ENCODE measurements at places on chromosomes 7 and 10.
A peak's percentile ranks its signal among the peaks of the same experiment; 100 is the strongest.

GRCh38 chr10:69411476-69411875 lies 5.2 kb downstream of the TACR2 start:
- no peak for DNase-seq

- DNase-seq, result no peak
Measured at GRCh38 chr7:67842571-67842970, 845.9 kb downstream of the TYW1 start.

GRCh38 chr10:114685456-114685855 lies 27.4 kb upstream of the ABLIM1 start:
- DNase-seq, result no peak

DNA sequence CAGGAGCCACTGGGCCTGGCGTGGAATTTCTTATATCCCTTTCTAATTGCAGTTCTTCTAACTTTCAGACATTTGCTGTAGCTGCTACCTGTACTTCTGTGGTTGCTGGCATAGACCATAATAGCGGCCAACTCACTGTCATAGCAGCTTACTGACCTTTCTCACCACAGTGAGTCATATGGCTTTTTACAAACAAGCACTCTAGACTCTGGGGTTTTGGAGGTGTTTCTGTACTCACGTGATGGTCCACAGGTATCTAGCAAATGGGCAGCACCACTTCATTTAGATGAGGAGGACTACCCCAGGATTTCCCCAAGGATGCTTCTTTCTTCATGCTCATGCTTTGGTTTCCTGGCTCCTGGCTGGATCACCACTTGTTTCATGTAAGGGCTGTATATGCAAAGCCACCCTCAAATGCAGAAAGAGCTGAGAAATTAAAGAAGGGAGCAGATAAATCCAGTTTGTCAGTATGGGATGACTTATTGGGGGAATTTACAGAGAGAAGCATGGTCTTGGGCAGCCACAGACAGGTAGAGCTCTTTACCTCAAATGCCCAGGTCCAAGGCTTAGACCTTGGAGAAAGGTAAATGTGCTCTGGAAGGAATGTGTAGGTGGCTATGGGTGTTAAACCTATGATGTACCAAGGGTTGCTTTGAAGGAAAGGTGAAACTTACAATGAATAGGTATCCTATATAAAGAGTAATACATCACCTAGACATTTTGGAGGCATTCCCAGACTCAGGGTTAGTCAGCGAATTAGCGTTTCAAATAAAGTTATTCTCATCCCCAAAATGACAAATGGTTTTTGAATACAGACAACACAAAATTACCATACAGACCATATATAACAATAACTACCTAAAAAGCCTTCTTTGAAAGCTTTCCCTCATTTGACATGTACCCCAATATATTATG lies 15.9 kb upstream of the SLC25A16 start:
- no peak for DNase-seq

GRCh38 chr10:36671607-36672006 lies 453.8 kb upstream of the ANKRD30A start:
- no peak for DNase-seq

DNA sequence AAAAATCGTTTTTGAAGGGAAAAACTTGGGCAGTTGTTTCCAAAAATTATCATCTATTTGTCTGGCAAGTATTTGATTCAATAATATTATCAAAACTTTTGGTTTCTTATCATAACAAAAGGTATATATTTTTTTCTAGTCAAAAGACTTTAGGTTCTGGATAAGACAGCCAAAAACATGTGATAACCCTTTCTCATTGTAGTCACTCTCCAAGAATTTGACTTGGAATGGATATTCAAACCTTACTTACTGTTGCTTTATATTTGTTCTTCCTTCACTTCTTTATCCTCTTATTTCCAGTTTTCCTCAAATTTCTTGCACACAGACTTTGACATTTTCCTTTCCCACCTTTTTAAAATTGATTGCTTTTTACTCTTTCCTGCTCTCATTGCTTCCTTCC lies 140.9 kb upstream of the FAM3C start:
- DNase-seq, result no peak

- DNase-seq, result peak; percentile 34
Measured at GRCh38 chr10:13099144-13099665, 758 bp upstream of the OPTN start.

GRCh38 chr10:52258799-52259425 lies 55.2 kb upstream of the DKK1 start:
- no peak for DNase-seq

- no peak for DNase-seq
Measured at GRCh38 chr10:122632031-122632430, 67.6 kb downstream of the C10orf120 start.

DNA sequence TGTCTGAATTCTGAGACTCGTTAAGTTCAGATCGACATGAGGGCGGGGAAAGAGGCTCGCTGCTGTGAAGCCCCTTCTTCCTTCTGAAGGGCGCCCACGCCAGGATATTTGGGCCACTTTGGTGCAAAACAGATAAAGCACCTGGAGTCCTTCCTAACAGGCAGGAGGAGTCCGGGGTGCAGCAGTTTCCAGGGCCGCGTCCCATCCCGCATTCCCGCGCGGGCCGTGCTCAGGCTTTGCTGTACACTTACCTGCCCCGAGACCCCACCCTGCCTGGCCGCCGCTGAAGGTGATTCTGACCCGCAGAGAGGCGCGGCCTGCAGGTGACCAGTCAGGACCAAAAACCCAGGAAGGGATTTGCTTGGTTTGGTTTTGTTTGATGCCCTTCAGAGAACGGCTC lies 454.6 kb downstream of the PTPRN2 start:
- no peak for DNase-seq

GRCh38 chr7:139614886-139615285 lies 91.4 kb downstream of the CLEC2L start:
- DNase-seq, result no peak

DNA sequence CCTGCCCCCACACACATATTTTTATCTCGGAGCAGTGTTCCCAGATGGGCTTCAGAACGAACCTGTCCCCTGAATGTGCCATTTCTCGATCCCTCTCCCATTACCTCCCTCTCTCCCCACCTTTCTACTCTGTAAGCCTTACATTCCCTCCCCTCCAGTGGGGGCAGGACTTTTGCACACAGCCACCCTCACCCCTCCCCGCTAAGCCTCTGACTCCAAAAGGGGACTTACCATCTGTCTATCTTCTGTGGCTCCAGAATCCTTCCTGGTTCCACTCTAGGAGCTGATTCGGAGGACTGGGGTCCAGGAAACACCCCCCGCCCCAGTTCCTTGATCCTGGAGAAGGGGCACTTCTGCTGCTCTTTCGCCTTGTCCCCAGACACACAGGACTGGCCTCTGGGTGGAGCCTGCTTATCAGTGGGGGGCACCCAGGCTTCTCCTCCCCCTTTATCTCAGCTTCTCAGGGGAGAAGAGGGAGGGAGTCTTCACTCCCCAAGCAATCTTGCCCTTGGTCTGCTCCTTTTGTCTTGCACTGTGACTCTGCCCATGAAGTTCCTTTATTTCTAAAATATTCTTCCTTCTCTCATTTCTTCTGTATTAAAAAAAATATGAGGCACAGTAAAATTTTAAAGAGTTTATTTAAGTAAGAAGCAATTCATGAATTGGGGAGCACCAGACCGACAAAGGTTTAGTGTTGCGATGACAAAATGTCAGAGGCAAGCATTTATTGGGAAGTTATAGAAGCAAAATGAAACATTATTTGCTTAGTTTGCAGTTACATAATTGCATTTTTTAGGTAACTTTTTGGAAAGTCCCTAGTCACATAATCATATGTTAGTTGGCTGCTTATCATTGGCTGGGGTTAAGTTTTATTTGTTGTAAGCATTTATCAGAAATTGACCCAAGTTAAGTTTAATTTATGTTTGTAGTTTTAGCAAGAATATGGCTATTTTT lies at the start of gene KEL:
KEL (minus strand) TSS at position 391 of the 954 bp plus-strand sequence; CDS start at position 234, 157 bp downstream.
- no peak for DNase-seq

DNA sequence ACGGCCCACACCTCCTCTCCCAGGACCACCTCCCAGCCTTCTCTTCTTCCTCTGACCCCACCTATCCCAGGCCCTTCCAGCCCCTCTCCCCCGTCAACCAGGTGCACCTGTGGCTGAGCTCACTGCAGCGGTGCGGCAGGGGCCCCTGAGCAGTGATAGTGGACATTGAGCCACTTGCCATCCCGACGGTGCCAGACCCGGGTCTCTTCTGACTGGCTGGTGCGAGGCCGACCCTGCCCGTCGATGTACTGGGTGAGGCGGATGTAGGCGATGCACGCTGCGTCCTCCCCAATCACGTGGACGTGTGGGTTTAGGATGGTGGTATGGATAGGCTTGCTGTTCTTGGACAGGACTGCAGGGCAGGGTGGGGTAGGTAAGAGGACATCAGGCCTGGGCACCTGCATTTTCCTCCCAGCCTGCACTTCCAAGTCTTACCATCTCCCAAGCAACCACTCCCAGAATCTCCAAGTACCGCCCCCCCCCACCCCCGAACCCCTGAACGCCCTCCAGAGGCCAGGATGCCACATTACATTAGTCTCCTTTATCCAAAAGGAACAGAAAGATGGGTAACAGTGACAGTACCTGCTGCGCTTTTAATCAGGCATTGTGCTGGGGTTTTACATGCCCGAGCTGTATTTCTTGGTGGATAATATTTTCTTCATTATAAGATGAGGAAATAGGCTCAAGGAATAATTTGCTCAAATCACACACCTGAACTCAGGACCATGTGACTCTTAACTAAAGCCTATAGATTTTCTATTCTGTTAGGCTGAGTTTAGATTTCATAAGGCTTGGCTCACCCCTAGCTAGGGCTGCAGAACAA lies 3.7 kb upstream of the NDST2 start:
- DNase-seq, result peak; percentile 66

GRCh38 chr10:126062131-126063032 lies 166.0 kb downstream of the FANK1 start:
- no peak for DNase-seq

- no peak for DNase-seq
Measured at GRCh38 chr10:123470336-123470921, 195.7 kb upstream of the GPR26 start.

GRCh38 chr7:15461576-15461975 lies 100.2 kb downstream of the AGMO start:
- no peak for DNase-seq
